Neural progenitor cell (in vitro differentiated cells): ENCODE measurements at places on chromosomes 3 and 15. TPM values are rescaled to one million over a fixed set of nuclear protein-coding genes. Genes with fewer than 3 reads are reported as not detected.
A peak's percentile ranks its signal among the peaks of the same experiment; 100 is the strongest.

Gene LCTL
- 17.2 and 19.2 TPM in 2 replicates for total RNA-seq

Gene TMEM207
- not detected in 2 replicates for total RNA-seq

- DNase-seq: no peak
Measured at GRCh38 chr3:24915639-24916038, 421.0 kb upstream of the THRB start.

- no peak for DNase-seq
Measured at GRCh38 chr3:108461661-108462111, 48.7 kb downstream of the MYH15 start.

- DNase-seq: no peak
Measured at GRCh38 chr15:52109559-52110451, 2.8 kb downstream of the BCL2L10 start.

DNA sequence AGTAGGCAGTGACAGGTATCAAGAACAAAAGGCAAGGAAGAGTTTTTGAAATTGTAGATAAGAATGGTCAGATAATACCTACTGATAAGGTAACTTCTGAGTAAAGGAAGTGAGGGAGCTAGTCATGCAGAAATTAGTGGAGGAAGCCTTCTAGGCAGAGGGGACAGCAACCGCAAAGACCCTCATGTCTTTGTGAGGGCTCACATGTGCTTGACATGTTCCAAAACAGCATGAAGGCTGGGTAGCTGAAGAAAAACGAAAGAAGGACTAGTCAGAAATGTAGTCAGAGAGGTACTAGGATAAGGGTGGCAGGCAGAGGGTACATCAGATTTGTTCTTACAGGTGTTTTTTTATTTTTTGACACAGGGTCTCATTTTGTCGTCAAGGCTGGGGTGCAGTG, 5.3 kb downstream of the SIN3A start:
- DNase-seq: no peak

Gene BFSP2
- total RNA-seq: not detected in 2 replicates

- DNase-seq: no peak
Measured at GRCh38 chr3:77464111-77464688, 424.3 kb downstream of the ROBO2 start.

DNA sequence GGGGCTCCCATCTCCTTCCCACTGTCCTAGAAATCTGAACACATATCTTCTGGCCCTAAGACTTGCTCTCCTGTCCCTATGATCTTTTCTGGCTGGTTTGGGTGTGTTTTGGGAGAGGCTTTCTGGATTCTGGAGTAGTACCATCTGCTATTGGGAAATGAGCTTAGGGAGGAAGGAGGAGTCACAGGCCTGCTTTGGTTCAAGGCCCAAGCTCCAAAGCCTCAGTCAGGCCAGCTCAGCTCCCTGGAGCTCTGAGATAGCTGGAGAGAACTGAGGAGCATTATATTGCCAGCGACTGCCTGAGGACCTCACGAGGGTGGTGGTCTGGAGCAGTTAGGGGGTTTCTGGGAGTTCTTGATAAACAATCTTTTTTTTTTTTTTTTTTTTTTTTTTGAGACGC, 18.7 kb downstream of the RASGRF1 start:
- DNase-seq: no peak

DNA sequence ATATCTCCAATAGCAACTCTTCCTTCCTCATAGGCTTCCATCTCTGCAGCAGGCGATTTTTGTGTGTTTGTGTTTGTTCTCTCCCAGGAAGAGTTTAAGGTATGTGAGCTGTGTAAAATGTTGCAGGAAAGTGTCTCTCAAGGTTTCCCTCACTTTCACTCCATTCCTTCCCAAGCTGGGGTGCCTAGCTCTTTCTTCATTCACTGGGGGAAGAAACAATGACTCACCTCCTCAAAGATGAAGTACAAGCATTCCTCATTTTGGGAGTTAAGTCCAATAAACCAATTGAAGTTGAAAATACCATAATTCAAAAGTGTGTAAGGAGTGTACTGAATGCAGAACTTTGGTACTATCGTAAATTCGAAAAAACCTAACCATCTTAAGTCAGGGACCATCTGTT, 422.7 kb upstream of the CFAP20DC start:
- no peak for DNase-seq

DNA sequence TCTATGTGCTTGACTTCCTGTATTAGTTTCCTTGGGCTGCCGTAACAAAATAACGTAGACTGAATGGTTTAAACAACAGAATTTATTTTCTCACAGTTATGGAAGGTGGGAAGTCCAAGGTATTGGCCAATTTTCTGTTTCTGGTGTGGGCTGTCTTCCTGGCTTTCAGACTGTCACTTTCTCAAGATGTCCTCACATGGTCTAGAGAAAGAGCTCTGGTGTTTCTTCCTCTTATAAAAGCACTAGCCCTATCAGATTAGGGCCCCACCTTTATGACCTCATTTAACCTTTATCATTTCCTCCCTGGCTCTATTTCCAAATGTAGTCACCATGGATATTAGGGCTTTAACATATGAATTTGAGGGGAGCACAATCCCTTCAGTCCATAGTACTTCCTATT, 54.6 kb downstream of the SPRED1 start:
- DNase-seq: no peak

DNA sequence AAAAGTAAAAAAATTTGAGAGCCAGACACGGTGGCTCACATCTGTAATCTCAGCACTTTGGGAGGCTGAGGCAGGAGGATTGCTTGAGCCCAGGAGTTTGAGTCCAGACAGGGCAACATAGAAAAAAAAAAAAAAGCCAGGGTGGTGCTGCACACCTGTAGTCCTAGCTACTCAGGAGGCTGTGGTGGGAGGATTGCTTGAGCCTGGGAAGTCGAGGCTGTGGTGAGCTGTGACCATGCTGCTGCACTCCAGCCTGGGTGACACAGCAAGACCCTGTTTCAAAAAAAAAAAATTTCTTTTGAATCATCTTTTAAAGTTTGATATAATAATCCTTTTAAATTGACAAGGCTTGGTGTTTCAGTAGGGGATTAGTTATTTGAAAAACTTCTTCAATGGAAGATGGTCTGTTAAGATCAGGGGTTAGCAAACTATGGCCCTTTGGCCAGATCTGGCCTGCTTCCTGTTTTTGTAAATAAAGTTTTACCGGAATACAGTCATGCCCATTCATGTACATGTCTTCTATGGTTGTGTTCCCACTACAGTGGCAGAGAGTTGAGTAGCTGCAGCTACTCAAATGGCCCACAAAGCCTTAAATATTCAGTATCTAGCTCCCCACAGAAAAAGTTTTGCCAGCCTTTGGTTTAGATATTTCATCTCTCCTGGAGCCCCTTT, 28.9 kb downstream of the CDAN1 start:
- DNase-seq: no peak

Gene UBA7
- 0.47 and 4.3 TPM in 2 replicates for total RNA-seq

DNA sequence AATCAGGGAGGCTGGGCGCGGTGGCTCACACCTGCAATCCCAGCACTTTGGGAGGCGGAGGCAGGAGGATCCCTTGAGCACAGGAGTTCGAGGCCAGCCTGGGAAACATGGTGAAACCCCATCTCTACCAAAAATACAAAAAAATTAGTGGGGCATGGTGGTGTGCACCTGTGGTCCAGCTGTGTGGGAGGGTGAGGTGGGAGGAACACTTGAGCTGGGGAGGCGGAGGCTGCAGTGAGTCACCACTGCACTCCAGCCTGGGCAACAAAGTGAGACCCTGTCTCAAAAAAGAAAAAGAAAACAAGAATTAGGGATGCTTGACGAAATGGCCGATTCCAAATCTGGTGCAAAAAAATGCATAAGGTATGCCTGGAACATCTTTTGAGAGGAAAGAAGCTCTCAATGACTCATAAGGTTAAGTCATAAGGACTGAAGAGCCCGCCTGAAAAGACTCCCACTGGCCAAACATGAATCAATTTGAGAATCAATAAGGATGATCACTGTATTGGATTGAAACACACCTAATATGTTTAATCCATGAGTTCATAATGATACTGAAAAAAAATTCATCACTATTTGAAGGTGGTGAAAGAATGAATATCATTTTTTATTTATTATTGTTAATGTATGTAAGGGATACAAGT, 27.7 kb downstream of the BLM start:
- DNase-seq: no peak

DNA sequence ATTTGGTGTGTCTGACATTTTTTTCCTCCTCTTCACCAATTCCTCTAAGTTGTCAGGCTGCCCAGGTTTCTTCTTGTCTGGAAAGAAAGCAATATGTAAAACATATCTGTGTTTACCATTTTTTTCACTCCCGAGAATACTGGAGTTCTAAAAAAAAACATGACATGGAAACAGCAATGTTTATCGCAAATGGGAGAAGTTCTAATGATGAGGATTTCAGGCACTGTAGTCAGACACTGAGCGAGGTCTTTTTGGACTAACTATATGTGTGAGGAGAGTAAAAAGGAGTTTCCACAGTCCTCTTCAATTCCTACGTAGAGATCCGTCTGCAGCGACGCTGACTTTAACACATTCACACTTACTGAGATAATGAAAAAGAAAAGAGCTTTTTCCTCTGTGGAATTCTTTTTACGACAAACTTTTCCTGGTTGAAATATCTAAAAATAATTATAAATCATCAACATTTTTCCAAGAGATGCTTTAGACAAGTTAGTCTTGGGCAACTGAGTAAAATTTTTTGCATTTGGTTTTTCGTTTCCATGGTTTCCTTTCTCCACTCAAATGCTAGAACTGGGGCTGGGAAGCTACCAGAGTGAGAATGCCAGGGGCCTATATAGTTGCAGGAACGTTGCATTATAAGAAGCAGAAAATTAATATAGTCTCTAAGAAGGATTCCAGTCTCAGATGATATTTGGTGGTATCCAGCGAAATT, 8.4 kb upstream of the SETMAR start:
- DNase-seq: no peak

DNA sequence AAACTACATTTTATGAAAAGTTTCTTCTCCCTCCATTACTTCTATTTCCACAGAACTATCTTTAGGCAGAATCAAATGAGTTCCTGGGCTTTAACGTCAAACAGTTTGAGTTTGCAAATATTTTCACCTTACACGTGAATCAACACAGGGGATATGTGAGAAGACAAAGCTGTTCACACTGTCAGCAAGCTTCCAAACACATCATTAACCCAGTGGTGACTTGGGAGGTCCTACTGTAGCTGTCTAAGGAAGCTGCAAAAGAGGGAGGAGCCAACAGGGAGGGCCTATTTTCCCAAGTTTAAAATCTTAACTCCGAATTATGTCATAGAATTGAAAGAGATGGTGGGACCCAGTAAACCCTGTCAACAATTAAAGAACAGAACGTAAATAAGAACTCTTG, 337.8 kb upstream of the DNAJC19 start:
- peak; percentile 20 for DNase-seq

DNA sequence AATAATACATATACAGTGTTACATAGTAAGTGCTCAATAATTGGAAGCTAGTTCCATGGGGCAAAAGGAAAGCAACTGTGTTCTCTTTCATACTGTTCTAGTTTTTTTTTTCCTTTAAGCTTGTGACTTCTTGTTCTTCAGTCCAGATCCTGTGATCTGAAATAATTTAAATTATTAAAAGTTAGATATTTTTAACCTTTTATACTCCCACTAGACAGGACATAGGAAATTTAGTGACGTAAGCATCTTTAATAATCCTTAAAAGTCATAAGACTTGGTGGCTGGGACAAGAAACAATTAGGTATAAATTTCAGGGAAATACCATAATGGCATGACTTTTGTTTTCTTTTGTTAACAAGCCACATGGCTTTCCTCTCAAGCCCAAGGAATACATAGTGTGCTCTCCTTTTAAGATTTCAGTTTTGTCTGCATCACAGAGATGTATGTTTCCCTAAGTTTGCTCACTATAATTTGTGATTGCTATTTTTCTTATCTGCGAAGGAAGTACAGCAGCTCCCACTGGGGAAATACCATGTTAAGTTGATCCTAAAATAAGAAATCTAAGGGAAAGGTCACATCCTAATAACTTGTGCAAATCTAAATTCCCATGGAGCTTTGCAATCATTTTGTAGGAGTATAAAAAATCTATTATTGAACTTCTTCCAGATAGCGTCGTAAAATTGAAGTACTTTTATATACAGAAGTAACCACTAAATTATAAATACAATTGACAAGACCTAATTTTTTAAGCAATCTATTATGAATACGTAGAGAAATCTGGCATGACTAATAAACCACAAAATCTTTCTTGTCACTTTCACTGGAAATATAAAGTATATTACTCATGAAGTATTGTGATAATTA, 30.1 kb downstream of the PPARG start:
- DNase-seq: no peak

Gene GOLGA8K
- total RNA-seq: not detected in 2 replicates

Gene CLDN18
- not detected in 2 replicates for total RNA-seq

DNA sequence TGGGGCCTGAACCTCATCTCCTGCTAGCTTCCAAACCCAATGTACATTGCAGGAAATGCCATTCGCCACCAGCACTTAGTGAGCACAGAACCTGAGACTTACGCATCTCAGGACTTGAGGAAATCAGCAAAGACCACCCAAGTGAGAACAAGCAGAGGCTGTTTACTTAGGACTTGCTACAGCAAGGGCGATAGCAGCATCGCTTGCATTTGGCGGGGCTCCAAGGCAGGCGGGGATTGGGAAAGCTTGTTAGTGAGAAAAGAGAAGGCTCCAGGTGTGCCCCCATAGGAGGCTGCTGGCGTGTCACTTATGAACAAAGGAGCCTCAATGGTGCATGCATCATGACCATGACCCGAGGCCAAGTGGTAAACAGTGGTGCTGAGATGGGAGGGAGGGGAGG, 19.7 kb downstream of the SLC6A20 start:
- DNase-seq: no peak

DNA sequence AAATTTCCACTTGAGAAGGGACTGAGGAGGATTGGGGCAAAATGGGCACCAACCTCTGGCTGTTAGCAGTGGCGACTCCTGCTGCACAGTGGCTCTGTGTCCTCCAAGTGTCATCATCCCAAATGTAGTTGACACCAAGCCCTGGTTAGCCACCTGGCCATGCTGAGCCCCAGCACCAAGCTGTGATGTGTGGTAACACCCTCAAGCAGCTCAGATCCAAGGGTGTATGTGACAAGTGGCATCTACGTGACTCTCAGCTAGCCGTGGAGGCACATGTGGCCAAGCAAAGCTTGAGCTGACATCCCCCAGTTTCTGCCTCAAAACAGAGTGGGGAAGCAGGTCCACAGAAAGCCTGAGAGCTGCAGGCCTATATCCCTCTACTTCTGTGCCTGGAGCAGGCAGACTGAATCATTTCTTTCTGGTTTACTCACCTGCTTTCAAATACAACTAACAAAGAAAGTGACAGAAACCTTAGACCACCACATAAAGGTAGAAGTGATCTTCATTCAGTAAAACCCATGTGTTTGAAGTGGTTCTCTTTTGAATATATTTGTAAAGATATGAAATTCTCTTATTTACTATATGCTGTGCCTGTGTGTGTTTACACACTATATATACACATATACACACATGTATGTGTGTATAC, 40.0 kb downstream of the FOXP1 start:
- DNase-seq: no peak

- DNase-seq: no peak
Measured at GRCh38 chr15:58492661-58493397, 61.0 kb downstream of the LIPC start.

GRCh38 chr3:128492671-128493569, at the start of gene GATA2:
GATA2 (minus strand) TSS chr3:128493201; CDS start chr3:128487031, 6,170 bp downstream.
- peak; percentile 71 for DNase-seq

DNA sequence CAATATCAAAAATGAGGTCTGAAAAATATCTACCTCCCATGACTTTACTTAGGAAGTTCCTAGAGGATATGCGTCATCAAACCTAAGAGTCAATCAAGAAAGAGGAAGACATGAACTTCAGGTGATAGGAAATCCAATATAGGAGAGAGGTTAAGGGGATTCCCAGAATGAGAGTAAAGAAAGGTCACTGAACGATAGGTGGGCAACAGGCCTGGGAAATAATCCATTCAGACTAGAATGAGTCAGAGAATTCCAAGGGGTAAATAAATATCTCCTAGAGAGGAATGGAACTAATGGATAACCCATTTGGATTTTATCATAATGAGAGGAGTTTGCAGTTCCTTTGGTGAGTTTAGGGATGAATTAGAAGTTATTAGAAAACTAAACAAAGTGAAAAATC, 131.1 kb upstream of the NUDT16 start:
- DNase-seq: no peak

Gene TGM5
- total RNA-seq: not detected in 2 replicates
